ENCODE measurements at places on chromosomes 3 and 15.
A peak's percentile ranks its signal among the peaks of the same experiment; 100 is the strongest.

GRCh38 chr3:184295771-184296170 is 3.3 kb upstream of the PSMD2 start:
- DNase-seq: no peak

DNA sequence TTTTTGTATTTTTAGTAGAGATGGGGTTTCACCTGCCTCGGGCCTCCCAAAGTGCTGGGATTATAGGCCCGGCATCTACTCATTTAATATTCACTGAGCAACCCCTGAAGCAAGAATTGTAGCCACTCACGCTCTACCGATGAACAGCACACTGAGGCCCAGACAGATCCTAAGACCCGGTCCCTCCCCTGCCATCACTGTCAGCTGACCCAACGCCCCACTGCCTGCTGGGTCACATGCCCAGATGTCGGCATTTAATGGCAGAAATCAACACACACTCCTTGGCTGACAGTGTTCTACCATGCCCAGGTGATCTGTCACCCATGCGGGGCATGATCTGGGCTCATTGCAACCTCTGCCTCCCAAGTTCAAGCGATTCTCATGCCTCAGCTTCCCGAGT is 3.2 kb upstream of the TMEM89 start:
- no peak for DNase-seq

- no peak for DNase-seq
Observed at GRCh38 chr3:102810937-102811336, 376.1 kb downstream of the ZPLD1 start.

GRCh38 chr3:63993653-63994079 is 29.6 kb downstream of the PSMD6 start:
- peak; percentile 54 for DNase-seq

- no peak for DNase-seq
Observed at GRCh38 chr15:42287931-42288330, 14.7 kb upstream of the TMEM87A start.

GRCh38 chr15:78213956-78214355 is 20.4 kb downstream of the ACSBG1 start:
- no peak for DNase-seq

DNA sequence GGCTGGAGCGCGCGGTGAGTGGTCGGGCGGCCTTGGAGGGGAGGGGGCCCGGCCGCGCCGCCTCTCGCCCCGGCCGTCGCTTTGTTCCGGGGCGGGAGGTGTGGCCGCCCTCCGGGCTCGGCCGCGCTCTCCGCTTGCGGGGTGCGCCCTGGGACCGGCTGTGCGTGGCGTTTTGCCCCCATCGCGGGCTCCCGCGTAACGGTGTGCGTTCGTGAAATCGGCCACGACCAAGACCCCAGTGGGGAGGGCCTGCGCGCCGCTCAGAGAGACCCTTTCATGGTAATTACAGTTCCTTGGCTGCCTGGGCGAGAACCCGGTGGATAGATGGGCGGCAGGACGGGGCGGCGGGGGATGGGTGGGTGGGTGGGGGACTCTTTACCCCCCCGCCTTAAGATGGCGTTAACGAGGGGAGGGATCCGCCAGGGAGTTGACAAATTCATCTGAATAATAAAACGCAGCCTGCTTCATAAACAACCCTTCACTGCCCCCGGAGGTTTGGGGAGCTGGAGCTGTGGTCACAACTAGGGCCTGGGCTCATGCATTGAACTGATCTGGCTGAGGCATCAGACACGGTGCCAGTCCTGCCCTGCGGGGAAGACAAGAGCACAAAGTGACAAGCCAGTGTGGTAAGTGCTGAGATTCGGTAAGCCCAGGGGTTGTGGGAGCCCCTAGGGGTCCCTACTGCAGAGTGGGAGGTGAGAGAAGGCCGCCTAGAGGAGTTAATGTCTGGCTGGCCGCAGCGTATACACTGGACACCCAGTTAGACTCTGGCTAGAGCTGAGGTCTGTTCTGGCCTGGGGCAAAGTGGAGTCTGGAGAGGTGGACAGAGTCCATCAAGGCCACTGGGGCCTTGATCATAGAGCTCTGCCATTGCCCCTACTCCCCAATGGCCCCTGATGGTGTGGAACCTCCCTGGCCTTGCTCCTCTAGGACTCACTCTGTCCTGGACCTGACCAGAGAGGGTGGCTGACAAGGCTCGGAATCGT is 668 bp downstream of the MRAS start:
- DNase-seq: no peak

- no peak for DNase-seq
Observed at GRCh38 chr15:68620721-68621527, 42.1 kb downstream of the CORO2B start.

DNA sequence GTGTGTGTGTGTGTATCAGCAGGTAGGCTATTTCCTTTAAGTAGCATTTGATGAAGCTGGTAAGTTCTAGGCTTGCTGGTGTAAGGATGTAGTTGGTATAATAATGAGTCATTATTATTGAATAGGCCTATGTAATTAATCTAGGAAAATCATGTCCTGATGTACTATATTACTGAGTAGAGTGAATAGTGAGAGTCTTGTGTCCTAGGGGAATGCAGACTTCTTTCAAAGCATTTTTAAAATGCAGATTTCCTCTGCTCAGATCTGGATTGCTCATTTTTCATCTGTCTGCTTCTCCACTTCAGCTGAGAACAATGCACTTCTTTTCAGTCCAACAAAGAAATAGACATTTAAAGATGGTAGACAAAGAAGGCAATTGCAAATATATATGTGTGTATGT is 434.2 kb upstream of the ONECUT1 start:
- no peak for DNase-seq

GRCh38 chr15:40340740-40341400 is at the start of gene CCDC9B:
TSS of gene CCDC9B (minus strand) at chr15:40340939. CDS start at chr15:40340819, 120 bp downstream.
- no peak for DNase-seq

- peak; percentile 18 for DNase-seq
Observed at GRCh38 chr3:184175506-184175905, 851 bp downstream of the AP2M1 start.

Data from NAMALWA (cell line).